ENCODE measurements at places on chromosomes 7 and 10.

- no peak for DNase-seq
Measured at GRCh38 chr7:53218730-53219504, 183.5 kb downstream of the POM121L12 start.

DNA sequence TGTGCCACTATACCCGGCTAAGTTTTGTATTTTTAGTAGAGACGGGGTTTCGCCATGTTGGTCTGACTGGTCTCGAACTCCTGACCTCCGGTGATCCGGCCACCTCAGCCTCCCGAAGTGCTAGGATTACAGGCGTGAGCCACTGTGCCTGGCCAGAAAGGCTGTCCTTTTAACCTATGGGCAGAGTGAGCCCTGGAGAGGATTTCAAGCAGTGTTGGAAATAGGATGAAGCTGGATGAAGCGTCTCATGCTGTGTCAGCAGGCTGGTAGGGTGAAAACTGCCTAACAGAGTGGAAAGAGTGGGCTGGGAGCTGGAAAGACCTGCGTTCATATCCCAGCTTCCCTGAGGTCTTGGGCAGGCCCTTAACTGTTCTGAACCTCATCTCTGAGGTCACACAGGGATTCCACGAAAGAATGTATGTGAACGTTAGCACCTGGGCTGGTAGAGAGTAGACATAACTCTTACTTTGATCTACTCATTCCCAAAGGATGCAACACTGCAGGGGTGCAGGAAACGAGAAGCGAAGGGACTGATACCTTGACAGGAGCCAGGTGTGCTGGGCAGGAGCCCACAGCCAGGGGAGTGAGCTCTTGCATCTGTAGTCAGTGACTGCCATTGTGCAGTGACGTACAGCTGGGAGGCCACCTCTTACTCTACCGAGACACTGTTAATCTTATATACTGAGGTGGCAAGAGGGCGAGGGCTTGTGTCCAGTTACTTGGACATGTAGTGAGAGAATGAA is 34.1 kb downstream of the WBP1L start:
- DNase-seq: no peak

GRCh38 chr7:26346611-26347203 is 55.0 kb downstream of the SNX10 start:
- DNase-seq: no peak

DNA sequence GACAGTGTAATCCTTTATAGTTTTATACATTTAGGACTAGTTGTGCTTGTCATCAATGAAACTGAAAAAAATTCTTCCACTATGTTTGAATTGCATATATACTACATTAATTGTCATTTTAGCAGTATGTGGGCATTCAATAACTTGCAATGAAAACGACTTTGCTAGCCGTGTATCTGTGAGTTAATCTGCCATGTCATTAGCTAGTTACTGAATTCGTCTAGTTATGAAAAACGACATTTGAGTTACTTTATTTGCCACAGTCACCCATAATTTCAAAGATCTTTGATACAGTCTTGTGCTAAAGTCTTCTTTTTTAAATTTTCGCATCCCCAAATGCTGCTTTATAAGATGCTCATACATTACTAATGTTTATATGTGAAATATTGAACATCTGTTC is 18.3 kb upstream of the SMC3 start:
- no peak for DNase-seq

GRCh38 chr7:83856094-83856493 is 207.2 kb upstream of the SEMA3E start:
- DNase-seq: no peak

DNA sequence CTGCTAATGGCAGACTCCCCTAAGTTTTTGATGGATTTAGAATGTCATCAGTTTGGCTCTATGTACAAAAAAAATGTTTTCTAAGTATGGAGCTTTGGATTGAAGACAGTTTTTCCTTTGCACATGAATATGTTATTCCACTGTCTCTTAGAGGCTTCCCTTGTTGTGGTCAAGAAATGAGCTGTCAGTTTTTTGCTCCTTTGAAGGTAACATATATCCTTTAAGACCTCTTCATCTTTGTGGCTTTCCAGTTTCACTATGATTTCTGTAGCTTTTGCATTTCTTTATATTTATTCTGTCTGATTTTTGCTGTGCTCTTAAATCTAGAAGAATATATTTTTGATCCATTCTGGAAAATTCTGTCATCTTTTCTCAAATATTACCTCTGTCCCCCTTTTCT is 15.8 kb upstream of the ODAD2 start:
- DNase-seq: no peak

DNA sequence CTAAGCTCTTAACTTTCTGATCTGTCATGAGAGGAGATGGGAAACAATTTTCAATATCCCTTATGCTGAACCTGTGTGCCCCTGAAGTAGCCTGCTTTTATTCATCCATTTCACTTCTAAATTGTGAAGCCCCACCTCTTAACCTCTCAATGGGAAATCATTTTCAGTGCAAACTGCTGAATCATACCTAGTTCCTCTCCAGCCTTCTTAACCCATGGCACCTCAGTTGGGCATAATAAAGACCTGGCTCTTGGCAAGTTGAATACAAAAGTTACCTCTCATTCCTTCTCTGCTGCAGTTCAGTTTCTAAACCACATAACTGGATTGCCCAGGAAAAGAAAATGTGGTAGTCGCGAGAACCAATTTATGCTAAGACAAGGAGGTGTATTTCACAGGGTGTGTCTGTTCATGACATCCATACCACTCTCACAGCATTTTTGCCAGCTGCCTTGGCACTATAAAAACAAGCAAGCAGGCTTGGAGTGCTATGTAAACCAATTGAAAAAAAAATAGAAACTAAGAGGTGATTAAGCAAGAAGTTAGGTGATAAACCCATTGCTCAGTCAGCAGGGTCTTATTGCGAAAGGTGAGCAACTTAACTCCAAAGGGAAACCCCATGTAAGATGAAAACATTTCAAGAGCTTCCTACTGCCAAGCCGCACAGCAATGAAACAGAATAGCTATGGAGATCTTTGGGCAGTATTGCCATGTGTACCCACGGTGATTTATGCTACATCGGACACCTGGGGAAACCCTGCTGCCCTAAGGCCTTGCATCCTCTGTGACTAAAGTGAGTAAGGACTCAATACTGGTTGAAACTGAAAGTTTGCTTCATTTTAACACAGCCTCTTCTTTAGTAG is 57.0 kb upstream of the DKK1 start:
- no peak for DNase-seq

DNA sequence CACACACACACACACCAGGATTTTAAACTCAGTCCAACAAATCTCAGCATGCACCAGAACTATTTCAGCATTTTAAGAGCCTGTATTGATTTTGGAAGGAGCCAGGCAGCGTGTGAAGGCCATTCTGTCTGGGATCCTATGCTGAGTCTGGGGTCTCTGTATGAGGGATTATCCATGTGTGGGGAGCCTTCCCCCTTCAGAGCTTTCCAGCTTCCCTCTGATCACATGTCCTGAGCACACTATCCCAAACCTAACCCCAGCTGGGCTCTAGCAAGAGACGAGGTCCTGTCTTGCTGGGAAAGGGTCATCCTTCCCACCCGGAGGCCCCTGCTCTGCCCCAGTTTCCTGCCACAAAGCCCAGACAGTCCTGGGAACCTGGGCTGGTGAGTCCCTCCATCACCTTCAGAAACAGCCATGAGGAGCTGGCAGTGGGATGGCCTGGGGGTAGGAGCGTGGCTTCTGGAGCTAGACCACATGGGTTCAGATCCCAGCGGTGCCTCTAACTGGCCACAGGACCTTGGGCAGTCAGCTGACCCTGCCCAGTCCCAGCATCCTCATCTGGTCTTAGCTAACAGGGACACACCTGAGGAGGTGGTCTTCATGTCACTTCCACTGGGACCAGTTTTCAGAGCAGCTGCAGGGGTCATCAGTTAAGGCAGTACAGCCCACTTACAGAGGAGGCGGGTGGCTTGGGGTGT is 79.6 kb upstream of the RET start:
- DNase-seq: no peak

DNA sequence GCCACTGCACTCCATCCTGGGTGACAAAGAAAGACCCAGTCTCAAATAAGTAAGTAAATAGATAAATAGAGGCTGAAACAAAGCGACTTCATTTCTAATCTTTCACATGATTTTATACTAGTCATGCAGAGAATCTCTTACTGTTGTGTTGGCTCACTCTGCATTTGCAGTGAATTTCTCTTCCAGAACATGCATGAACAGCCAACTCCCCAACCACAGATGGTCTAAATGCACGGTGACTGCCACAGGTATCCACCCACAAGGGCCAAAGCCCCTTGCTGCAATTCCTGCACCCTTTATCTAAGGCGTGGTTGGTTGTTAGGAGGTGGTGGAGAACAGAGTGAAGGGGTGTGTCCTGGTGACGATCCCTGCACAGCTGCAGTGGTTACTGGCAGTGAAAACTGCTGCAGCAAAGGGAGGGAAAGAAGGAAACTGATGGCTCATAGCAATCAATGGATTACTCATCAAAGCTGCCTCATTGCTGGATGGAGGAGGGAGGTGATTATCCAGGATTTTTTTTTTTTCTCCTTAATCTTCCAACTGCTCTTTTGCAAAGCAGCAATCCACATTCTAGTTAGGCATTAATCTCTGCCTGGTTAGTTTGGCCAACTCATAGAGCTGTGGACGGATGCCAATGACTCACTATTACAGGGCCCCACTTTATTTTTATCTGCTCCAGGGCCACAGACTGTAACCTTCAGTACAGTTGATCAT is 50.6 kb downstream of the PRTFDC1 start:
- DNase-seq: no peak

DNA sequence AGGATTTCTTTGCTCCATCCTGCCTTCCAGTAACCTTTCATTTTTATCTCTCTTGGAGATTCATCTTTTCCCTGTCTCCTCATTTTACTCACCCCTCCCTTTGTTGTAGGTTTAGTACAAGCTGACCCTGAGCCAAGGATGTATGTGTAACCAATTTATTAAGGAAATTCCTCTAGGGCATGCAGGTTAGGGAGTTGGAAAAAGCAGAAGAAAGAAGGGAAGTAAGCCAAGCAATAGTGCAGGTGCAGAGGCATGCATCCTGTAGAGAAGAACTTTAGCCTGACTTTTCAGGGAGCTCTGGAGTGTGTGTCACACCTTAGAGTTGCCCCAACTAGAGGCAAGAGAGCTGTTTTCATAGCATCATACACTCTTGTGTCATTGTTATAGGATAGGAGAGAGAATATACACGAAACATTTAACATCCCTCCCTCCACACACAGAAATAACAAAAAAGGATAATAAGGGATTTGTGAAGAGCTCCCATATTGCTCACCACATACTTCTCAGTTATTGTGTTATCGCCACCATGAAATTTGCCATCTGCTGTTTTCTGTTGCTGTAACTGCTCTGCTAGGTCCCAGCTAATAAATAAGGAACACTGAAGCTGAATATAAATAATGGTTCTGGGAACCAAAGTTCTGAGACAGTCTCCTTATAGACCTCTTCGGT is 21.8 kb upstream of the SEMA3C start:
- no peak for DNase-seq

- DNase-seq: no peak
Measured at GRCh38 chr10:69004821-69005220, 16.2 kb downstream of the KIFBP start.

DNA sequence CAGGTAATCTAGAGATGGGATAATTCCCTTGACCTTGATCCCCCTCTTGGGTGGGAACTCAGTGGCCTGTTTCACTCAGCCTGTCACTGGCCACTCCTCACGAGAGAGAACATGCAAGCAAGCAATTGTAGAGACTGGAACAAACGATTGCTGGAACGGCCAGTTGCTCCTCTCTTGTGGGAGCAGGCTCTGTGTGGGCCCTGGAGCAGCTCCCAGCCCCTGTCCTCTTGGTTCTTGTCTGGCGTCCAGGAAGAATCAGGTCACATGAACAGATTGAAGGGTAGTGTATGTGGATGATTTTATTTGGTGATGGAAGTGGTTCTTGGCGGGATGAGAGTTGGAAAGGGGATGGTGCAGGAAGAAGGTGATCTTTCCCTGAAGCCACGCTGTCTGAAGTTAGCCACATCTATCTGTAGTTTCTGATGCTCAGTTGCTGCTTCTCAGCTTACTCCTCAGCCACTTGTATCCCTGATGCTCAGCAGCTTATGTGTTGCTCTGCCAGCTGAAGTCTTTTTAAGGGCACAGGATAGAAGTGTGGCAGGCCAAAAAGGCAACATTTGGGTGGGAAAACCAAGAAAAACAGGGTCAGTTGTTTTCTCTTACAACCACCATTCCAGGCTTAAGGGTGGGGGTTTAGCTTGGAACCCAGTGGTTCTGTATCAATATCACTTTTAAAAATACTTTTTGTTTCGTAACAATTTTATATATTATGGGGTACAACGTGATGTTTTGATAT is 15.9 kb downstream of the RNF133 start:
- DNase-seq: no peak

- DNase-seq: no peak
Measured at GRCh38 chr10:51878695-51879094, 179.3 kb upstream of the CSTF2T start.

- DNase-seq: no peak
Measured at GRCh38 chr10:80164596-80164995, 32.1 kb downstream of the PLAC9 start.

GRCh38 chr10:24926557-24926956 is 25.8 kb downstream of the PRTFDC1 start:
- no peak for DNase-seq

DNA sequence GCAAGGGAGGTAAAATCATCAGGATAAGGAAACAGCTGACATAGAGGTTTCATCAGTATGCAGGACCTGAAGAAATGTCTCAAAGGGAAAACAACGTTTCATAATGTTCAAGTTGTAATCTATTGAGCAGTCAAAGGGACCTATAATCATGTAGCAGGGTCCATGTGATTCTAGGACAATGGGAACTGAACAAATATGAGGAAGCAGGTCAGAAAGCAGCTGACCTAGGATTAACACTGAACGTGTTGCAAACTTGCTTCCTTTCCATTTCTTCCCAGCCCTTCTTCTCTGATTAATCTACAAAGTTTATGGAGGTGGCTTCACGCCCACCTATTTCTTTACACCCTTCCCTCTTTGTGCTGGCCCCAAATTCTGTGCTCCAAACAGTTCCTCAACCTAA is 256.9 kb upstream of the AKR1E2 start:
- DNase-seq: no peak

- DNase-seq: no peak
Measured at GRCh38 chr7:35286986-35287385, 33.1 kb upstream of the TBX20 start.

- no peak for DNase-seq
Measured at GRCh38 chr10:61408105-61408504, 45.1 kb downstream of the TMEM26 start.

DNA sequence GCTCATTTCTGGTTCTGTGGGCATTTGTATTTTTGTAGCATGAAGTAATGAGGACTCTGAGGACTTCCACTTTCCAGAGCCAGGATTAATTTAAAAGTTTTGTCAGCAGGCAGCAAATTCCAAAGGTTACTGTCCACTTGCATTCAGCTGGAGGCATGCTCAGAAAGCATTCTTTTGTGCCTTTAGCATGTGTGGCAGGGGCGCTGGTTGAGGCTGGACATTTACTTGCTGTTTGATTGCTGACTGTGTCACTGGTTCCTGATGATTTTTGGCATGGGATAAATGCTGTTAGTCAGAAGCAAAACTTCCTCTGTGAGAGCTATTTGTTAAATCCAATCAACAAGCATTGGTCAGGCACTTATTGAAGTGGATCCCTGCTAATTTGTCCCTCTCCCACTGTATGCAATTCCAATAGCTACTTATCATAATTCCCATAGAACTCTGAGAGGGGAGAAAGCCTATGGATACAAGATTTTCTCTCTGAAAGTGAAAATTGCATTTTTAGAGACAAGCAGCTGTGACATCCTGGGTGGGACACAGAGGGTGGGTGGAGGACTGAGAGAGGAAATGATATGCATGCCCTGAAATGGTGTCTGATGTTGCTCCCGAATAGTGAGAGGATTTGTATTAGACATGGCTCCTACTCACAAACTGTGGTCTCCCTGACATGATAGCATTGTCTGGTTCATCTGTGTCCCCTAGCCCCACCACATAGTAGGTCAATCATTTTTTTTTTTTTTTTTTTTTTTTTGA is 161.2 kb upstream of the WDR11 start:
- no peak for DNase-seq

Data from esophagus squamous epithelium (tissue), 5 donors.